ENCODE measurements at places on chromosomes 2 and 18.

DNA sequence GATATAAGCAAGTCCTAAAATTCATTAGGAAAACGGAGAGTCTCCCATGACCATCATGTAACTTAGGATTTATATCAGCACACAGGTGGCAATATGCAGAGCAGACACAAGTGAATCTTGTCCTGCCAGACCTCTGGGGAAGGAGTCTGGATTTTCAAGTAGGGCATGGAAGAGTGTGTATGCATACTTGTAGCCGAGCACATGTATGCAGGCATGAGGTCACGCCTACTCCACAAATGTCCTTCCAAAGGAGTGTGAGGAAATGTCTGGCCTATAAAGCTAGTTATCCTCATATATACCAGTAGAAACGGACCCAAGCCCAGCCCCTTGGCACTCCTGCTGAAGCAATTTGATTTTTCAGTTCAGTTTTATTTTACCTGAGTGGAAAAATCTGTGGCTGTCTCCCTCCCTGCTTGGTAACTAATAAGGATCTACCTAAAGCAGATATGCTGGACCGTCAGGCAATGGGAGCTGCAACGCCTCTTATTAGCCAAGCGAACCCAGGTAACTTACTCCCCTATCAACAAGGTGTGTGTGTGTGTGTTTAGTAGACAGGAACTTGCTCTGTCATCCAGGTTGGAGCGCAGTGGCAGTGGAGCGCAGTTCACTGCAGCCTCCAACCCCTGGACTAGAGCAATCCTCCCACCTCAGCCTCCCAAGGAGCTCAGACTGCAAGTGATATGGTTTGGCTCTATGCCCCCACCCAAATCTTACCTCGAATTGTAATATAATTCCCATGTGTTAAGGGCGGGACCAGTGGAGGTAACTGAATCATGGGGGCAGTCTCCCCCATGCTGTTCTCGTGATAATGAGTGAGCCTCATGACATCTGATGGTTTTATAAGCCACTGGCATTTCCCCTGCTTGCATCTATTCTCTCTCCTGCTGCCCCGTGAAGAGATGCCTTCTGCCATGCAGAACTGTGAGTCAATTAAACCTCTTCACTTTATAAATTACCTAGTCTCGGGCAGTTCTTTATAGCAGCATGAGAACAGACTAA lies 2.8 kb downstream of the STAT1 start:
- no peak for DNase-seq

DNA sequence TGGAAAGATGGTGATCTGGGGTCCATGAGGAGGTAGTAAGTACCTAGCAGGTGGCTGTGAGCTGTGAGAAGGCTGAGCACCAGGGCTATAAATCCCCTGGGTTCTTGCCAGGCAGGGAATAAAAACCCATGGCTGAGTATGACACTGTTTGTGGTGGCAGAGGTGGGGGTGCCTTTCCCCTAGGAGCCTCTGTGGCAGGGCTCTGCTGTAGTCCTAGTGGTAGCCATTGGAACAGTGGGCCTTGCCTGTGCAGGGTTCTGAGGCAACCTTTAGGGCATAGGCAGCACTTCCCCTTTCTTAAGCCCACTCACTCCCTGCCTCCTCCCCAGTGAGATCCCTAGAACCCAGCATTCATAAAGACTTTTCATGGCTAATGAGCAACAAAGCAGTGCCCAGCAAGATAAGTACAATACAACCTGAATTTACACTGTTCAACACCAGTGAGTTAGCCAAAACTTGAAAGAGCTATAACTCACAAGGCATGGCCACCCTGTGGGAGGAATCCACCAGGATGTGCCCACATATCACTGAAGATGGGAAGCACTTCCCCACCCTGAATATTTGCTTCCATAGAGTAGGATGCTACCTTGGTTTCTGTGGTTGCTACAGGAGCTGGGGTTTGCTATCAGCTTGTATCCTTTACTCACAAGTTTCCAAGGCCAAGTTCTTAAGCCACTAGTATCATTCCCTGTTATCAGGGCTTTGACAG lies 100.9 kb upstream of the NEUROD1 start:
- DNase-seq, result no peak

DNA sequence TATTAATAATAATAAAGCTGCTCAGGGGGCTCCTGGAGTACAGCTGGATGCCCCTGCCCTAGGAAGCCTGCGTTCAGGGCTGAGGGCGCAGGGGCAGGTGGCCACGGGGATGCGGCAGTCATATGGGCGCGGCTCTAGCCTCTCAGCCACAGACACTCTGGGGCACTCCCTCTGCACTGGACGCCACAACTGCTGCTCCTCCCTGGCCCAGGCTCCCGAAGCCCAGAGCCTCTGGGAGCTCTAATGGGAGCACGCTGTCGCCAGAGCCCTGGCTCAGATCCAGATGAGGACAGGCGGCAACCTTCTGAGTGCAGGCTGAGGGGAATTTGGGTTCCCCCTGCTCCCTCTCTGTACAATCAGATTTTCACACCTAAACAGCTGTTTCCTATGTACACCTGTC lies 93.6 kb downstream of the MTCL1 start:
- DNase-seq, result no peak

DNA sequence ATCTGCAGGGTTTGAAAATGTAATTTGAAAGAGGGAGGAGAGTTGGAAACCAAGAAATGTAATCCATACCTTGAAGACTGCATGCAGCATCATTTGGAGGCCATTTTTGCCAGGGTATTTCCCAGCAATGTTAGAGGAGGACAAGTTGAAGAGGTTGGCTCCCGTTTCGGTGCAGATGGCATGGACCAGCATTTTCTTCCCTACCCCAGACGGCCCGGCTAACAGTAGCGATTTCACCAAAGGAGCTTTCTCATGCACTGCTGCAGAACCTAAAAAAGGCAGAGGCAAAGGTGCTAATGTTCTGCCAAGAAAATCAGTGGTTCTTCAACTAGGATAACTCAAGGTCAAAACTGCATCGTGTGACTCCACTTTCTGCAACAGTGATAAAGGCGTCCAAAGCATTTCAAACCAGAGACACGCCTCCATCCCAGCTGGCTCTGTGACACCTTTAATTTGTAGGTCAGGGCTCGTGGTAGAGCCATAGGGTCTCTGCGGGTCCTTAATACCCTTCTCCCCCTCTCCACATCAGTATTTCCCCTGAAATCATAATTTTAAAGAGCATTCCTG lies 99.6 kb upstream of the ASB18 start:
- DNase-seq, result no peak

DNA sequence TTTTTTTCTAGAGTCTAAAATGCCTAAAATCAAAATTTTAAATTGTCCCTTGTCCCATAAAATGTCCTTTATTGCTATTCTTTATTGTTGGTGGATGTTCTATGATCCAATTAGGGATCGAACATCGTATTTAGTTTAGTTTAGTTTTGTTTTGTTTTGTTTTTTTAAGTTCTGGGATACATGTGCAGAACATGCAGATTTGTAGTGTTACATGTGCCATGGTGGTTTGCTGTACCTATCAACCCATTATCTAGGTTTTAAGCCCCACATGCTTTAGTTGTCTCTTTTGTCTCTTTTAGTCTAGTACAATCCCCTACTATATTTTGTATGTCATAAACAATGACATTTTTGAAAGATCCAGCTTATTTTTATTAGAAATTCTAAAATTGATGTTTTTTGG lies 8.8 kb upstream of the DSG1 start:
- DNase-seq, result no peak

DNA sequence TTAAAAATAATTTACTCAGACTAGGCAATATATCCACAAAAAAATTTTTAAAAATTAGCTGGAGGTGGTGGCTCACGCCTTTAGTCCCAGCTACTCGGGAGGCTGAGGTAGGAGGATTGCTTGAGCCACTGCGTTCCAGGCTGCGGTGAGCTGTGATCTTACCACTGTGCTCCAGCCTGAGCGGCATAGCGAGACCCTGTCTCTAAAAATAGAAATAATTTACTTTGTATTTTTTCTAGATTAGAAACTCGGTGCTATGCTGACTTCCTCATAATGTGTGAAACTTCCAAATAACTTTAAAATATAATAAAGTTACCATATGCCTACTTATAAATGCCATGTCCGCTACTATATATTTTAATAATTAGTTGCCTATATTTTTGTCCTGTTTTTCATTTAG lies 6.7 kb downstream of the PPIG start:
- DNase-seq, result no peak

- DNase-seq, result no peak
Measured at GRCh38 chr2:128228894-128229293, 89.8 kb downstream of the HS6ST1 start.

DNA sequence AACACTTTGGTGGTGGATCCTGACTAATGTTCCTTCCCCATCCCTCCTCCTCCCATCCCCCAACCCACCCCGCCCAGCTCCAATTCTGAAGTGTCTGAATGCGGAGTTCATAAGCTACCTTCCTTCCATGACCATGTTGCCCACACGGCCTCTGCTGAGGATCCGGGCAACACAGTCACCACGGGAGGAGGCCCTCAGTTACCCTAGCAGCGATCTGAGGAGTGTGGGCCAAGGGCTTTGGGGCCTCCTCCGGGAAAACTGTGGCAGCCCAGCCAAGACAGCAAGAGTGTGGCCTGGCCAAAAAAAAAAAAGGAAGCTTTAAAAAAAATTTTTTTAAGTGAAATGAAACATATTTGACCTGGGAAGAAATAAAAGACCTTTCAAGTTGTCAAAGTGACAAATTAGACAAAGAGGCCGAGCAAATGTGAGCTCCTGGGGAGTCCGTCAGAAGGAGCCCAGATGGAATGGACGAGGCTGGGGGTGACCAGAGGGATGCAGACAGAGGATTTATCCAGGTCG lies 169.0 kb upstream of the PKDCC start:
- DNase-seq, result no peak

DNA sequence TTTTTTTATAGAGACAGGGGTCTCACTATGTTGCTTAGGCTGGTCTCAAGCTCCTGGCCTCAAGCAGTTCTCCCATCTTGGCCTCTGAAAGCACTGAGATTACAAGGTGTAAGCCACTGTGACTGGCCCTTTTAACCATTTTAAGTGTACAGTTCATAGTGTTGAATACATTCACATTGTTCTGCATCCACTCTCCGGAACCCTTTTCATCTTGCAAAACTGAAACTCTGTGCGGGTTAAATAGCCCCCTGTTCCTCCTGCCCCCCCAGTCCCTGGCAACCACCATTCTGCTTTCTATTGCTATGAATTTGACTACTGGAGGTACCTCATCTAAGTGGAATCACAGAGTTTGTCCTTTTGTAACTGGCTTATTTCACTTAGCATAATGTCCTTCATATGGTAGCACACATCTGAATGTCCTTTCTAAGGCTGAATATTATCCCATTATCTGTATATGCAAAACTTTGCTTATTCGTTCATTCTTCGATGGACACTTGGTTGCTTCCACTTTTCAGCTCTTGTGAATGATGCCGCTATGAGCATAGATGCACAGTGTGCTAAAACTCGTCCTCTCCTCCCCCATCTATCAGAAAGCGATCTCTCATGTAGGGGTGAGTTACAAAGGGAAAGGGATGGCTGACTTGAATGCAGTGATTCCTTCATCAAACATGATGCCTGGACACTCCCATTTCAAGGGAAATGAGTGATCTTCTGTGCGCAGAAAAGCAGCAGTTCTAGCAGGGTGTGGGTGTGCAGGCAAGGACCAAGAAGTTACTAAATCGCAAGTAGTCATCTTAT lies 30.2 kb downstream of the CABLES1 start:
- DNase-seq, result no peak

DNA sequence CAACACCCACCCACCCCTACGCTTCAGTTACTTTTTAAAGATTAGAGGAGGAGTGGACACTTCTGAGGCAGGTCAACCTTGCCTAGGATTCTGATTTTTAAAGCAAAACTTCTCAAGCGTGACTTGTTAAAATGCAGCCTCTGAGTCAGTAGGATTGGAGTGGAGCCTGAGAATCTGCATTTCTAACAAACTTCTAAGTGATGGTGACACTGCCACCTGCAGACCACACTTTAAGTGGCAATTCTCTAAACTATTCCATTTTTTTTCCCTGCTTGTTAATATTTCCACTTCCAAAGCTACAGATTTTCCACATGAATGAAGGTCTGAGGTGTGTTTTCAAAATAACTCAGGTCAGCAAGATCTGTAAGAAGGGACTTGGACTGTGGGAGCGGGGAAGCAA lies 171.1 kb upstream of the CCDC150 start:
- DNase-seq, result no peak

GRCh38 chr2:183459466-183459865 lies 335.2 kb downstream of the NUP35 start:
- no peak for DNase-seq

DNA sequence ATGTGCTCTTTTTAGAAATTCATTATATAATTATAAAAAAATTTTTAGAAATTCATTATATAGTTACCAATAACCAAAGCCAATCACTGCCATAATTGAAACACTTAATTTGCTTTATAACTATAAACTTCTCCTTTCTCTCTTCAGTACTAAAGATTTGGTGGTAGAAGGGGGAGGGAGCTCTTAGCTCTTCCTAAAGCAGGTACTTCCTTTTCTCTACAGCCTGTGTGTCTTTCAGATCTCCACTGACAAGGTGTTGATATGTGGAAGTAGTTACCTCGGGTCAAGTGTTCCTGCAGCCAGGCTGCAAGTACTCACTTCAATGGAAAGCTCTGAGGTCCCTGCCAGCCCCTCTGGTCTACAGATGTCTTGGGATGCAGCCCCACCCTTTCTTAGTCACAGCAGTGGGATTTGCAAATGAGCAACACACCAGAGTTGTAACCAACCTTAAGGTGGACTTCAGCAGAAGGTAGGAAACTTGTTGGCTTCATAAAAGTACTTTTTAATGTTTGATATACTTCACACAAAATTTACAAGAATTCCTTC lies 690.0 kb downstream of the ARHGAP15 start:
- no peak for DNase-seq

DNA sequence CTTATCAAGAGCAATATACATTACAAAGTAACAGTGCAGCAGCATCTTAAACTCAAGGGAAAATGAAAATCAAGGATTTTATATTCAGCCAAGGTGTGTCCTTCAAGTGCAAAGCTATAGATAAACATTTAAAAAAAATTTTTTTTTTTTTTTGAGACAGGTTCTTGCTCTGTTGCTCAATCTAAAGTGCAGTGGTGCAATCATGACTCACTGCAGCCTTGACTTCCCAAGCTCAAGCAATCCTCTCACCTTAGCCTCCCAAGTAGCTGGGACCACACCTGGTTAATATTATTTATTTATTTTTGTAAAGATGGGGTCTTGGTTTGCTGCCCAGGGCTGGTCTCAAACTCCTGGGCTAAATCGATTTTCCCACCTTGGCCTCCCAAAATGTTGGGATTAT lies 9.0 kb downstream of the CDKL4 start:
- no peak for DNase-seq

DNA sequence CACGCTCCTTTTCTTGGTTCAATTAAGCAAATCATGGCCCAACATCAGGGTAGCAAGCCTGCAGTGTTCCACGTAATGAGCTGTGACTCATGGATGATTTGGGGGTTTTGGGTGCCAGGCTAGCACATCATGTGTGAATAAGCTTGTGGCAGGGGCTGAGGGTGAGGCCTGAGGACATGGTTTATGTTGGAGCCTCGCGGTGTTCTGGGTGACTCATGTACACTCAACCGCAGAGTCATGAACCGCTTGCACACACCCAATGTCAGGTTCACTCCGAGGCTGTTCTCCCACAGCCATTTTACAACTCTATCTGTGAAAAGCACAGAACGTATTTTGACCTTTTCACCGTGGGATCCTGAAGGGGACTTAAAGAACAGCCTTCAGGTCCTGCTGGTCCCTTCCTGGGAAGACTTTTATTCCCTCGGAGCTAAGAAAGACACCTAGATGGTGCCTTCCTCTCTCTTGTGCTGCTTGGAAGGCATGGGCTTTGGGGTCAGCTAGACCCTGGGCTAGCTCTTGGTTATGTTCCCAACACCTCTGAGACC lies 139.9 kb upstream of the ZEB2 start:
- DNase-seq, result no peak

All from C1 segment of cervical spinal cord (tissue), 14 donors.